Left hindlimb (tissue), 1 donor: ENCODE measurements at places on chromosomes 2 and 18.

GRCh38 chr18:76521417-76522121 lies 26.5 kb upstream of the ZNF516 start:
- no peak for DNase-seq

- DNase-seq: no peak
Observed at GRCh38 chr2:230821261-230821990, 43.3 kb upstream of the ITM2C start.

- DNase-seq: no peak
Observed at GRCh38 chr2:100972452-100972851, 29.6 kb upstream of the RPL31 start.

DNA sequence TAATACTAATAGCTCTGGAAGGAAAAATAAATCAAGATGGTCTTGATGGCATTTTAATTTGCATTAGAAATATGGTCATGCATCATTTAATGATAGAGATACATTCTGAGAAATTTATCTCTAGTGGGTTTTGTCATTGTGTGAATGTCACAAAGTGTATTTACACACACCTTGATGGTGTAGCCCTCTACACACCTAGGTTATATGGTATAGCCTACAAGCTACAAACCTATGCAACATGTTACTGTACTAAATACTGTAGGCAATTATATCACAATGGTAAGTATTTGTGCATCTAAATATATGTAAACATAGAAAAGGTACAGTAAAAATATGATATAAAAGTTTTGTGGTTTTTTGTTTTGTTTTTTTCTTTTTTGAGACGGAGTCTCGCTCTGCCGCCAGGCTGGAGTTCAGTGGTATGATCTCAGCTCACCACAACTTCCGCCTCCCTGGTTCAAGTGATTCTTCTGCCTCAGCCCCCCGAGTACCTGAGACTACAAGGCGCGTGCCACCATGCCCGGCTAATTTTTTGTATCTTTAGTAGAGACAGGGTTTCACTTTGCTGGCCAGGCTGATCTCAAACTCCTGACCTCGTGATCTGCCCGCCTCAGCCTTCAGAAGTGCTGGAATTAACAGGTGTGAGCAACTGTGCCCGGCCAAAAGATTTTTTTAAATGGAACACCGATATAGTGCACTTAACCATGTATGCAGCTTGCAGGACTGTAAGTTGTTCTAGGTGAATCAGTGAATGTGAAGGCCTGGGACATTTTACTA lies 83.7 kb upstream of the UBXN4 start:
- DNase-seq: no peak

DNA sequence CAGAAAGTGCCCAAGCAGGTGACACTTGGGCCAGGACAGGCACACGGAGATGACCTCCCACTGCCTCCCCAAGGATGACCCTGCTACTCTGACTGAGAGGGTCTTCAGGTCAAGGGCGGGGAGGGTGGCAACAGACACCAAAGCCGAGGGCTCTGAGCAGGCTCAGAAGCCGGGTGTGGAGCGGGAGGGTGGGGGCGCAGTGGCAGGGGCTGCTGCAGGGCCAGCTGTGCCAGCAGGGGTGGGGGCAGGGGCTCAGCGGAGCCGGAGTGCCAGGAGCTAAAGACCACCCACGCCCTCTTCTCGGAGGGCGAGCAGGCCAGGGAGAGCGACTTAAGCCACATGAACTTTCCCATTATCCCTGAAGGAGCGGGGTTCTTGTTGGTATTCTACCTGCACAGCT lies 93.3 kb upstream of the MBOAT2 start:
- no peak for DNase-seq
